ENCODE measurements at places on chromosomes 16 and 17.

DNA sequence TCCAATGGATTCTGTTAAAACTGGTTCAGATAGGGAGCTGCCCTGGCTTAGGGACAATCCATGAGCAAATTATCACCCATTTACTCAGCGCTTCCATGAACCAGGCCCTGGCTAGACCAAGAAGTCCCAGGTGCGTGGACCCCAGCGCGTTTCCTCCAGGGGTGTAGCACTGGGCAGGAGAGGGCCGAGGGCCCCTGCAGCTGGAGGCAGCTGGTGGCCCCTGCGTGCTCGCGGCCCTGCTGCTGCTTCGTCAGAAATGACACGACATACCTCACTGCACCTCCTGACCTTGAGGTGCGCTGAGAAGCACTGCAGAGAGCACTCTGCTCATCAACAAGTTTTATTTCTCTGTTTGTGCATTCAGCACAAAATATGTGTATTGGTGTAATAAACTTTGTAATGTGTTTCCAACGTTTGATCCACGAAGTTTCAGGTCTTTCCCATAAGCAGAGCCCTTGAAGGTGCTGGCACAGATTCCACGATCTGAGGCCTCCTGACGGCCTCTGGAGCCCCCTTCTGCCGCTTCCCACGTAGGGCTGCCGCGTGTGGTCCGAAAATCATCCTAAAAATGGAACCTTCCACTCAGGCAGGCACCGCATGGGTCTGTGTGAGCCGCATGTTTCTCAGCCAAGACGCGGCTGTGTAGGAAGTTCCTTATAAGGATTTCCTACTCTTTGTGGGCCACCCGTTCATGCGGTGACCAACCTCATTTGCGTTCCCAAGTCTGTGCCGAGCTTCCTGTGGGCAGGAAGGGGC is 50.8 kb upstream of the ZCCHC14 start:
- no peak for DNase-seq

DNA sequence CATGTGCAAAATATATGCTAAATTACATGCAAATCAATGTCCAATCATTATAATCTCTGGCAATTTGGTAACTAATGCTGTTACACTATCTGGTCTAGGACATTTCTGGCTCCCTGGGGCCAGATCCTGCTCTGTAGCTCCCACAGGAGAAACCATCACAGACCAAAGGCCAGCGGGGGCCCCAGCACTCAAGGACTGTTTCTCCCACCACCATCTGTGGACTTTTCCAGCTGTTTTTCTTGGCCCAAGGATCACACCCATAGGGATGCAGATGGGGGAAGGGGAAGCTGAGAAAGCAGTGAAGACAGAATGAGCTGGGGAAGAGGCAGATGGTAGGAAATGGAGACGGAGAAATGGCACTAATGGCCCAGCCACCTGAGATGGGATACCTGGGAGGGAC is at the start of gene HIGD1B:
Gene HIGD1B (plus strand): TSS at position 298 of the 400 bp plus-strand sequence. CDS start 270 bp downstream, outside the sequence.
- no peak for DNase-seq

DNA sequence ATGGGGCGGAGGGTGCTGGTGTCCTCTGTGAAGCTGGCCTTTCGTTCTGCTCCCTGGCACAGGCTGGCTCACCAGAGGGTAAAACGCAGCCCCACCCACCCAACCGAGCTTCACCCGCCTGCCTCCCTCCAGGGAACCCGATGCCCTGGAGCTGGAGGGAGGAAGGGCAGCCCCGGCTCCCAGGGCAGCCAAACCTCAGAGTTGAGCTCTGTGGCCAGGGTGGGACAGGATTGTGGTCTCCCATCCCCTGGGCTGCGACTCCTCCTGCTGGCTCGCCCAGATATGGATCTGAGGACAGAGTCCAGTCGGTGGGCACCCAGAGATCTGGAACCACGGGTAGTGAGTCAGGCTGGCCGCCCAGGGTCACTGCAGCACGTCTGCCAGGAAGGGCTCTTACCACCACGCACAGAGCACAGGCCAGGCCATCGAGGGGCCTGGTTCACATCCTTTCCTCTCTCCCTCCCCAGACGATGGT is 42.6 kb upstream of the CHMP6 start:
- DNase-seq: no peak

GRCh38 chr17:10224582-10225195 is 26.3 kb upstream of the GAS7 start:
- DNase-seq: no peak

All from 8988T (cell line).